ENCODE measurements at places on chromosomes 1 and 21.

DNA sequence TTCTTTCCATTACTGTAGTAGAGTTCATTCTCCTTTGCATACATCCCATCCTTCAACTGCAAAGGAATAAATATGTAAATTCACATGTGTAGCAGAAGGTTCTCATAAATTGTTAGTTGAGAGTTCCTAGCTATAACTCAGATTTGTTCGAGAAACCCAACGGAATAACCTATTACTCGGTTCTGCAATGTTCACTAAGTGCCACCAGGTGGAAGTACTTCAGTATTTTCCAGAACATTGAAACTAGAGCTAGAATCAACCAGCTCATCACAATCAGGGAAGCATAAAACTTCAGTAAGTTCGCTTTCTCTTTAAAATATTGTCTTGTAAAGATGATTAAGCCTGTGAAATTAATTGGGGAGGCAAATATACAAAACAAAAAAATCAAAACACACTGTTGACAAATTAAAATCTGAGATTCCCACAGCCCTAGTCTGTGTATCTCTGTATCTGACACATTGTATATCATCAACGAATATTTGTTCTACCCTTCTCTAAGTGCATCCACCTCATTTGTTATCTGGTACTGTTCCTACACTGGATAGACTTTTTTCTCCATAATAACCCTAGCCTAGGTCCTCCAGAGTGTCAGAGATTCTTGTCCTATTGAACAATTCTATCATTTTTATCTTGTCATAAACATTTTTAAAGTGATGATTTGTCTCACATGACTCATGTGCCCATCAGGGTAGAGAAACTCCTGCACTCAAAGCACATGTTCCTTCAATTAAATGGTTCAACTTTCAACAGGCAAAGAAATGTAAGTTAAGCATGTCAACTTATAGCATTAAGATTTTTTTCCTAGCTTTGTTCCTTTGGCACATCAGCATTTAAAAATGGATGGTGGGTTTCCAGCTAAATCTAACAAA lies 31.9 kb downstream of the MROH9 start:
- no peak for DNase-seq

GRCh38 chr21:31509194-31510017 lies 150.1 kb upstream of the SOD1 start:
- DNase-seq: peak; percentile 82

- peak; percentile 70 for DNase-seq
Observed at GRCh38 chr1:234065794-234066447, 161.4 kb downstream of the SLC35F3 start.

- DNase-seq: no peak
Observed at GRCh38 chr1:32112806-32113375, 5.0 kb downstream of the KPNA6 start.

DNA sequence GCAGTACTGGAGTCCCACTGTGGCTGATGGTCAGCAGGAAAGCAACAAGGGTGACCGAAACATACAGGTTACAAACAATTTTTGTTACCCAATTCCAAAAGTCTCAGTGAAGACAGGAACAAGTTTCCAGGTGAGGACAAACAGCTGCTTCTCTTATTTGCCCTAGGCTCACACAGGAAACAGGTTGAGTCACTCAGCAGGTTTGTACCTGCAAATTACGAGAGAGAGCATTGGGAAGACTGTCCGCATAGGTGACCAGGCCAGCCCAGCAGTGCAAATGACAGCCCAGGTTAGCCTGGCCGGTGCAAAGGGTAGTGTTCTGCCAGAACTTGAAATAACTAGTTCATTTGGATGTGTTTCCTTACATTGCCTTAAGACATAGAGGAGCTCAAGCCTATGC lies 40.0 kb upstream of the DSCAM start:
- DNase-seq: no peak

DNA sequence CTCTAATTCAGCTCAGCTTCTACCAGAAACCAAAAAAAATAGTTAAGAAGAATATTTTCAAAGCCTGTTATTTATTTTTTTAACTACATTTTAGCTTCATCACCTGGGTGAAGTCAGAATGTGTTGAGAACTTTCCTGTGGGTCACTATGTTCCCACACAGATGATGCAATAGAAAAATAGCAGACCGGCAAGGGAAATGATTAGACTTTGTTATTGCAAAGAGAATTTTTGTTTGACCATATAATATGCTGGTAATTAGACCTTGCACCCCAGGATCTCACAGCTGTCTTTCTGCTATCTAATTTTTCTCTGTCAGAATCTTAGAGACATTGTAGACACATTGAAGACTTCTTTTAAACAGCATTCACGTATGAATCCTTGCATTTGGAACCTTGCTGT lies 299.3 kb downstream of the TBX15 start:
- no peak for DNase-seq

DNA sequence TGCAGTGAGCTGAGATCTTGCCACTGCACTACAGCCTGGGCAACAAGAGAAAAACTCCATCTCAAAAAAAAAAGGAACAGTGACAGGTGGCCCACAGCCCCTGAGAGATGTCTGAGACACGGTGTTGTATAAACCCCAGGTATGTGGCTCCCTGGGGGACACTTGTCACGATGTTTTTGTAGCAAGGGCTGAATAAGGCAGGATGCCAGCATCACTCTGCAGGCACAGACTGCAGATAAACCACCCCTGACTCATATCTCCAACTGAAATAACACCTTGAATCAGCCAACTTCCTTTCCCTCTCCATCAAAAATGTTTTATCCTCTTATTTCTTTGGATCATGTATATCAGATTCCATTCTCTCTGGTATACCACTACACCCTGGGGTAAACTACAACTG lies 52.5 kb downstream of the NMNAT2 start:
- no peak for DNase-seq

GRCh38 chr1:59738152-59738551 lies 76.6 kb upstream of the HOOK1 start:
- DNase-seq: no peak

DNA sequence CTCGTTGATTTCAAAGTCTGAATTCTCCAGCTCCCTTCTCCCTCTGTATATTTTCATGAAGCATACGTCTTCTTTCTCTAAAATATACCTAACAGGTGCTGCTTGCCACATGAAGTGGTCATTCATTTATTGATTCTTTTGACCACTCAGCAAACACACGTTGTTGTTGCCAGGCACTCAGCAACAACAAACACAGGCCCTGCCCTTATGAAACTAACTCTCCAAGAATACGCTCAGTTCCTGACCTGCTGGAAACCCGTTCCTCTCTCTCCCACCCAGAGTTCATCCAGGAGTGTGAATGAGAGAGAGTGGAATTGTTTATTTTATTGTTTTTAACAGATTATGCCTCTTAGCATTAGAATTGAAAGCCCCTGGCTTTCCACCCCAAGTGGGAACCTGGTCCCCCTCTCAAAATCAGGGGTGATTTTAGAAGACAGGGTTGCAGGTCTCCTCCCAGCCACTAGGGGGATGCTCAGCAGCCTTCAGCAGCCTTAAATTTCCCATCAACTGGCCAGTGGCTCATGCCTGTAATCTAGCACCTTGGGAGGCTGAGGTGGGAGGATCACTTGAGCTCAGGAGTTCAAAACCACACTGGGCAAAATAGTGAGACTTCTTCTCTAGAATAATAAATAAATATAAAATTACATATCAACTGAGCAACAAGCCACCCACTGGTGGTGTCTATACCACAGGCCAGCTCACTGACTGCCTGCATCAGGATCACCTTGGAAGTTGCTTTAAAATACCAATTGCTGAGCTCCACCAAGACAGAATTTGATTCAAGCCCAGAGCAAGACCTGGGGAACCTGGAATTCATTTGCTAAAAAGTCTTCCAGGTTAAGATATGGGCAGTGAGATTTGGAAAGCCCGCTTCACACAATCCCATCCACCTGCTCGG lies 181.0 kb upstream of the KLHDC7A start:
- no peak for DNase-seq

DNA sequence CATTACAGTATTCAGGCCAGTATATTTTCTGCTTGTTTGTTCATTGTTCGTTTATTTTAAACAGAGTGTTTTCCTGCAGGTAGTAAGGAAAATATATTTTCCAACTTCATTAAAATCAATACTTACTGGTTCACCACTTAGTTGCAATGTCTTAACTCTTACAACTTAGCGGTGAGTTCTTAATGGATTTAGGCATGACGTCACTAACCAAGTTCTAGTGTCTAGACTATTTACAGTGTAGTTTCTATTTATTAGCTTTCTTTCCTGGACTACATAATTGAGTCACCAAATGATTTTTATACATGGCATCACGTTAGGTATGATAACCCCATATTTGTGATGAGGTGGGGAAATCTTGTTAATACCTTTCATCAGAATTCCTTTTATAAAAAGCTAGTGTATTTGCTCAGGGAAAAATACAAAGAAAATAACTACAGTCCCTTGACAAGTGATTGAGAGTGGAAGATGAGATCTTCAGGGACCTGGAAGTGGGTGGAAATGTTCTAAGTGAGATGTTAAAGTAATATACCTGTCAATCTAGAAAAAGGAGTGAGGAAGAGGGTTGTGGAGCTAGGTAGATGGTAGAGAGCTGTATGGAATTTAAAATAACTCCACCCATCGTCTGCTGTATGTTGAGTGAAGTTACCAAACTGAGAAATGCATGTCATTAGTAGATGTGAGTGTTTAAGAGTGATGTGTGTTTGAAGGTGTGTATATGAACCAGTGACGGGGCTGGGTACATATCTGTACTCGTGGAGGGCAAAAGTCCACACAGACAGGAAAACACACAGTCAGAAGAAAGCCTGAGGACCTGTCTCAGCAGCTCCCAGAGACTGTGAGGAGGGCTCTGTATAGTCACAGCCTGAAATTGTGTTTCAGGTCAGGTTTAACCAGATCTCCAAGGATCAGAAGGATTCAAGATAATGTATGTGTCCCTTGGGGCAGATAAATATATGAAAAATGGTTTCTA lies 197.6 kb upstream of the ADAMTS5 start:
- no peak for DNase-seq
